Stimulated activated CD8-positive, alpha-beta memory T cell treated with anti-CD3 and anti-CD28 coated beads, Interleukin-4, amount 100 ng/mL, for 1 hour (primary cell): ENCODE measurements at places on chromosomes 6 and 20.
A peak's percentile ranks its signal among the peaks of the same experiment; 100 is the strongest.

DNA sequence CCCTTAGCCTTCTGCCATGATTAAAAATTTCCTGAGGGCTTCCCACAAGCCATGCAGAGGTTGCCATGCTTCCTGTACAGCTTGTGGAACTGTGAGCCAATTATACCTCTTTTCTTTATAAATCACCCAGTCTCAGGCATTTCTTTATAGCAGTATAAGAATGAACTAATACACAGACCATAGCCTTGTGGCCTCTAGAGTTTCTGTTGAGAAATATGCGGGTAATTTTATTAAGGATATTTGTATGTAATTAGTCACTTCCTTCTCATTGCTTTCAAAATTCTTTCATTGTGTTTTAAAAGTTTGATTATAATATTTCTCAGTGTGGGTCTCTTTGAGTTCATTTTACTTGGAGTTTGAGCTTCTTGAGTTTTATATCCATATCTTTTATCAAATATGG is 484.9 kb downstream of the COL12A1 start:
- no peak for DNase-seq

GRCh38 chr20:13349235-13349604 is 128.1 kb downstream of the ISM1 start:
- DNase-seq, result no peak

GRCh38 chr20:5840411-5841002 is 90.3 kb downstream of the SHLD1 start:
- DNase-seq, result no peak

DNA sequence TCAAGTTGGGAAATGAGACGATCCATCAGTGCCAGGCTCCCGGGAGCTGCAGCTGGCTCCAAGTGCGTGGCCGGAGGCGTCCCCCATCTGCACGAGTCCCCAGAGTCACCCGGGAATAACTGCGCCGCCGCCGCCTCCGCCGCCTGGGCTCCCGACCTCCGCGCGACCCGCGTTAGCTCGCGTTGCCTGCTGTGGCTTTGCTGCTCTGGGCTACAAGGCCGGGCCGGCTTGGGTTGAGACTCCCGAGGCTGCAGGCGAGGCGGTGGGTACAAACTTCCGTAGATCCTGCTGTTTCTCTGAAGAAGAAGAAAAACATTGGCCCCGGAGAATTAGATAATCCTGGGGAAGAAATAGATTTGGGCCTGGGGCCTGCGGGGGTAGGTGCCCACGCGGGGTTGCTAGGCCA is 7.4 kb upstream of the LAMP5 start:
- no peak for DNase-seq

DNA sequence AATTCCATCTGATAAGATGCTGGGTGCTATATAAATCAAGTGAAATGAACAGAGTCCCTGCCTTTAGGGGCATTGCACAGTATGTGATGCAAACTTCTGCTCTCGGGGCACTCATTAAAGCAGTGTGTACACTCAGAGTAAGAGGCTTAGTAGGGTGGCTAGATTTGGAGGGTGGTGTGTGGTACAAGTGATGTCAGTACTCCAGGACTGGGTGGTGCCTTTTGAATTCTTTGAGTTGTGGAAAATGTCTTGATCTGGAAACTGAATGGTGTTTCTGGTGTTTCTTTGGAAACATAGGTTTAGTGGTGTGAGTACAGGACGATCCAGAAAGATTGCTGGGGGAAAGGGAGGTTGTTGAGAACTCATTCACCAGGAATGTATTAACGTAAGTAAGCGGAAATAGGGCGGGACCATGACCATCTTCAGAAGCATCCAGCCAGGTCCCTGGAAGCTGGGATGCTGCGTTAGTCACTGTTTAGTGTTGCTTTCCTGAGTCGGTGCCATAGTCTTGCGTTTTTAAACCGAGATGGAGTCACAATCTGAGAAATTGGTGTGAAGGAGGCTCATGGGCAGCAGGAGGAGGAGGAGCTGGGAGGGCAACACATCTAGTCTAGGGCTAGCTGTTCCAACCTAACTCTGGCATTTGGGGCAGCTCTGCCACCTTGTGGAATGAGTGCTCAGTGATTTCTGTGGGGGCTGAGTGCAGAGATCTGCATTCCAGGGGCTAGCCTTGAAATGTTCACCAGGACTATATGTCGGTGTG is 70.3 kb downstream of the SCAND1 start:
- DNase-seq, result peak; percentile 5

GRCh38 chr6:41352396-41352795 is 17.0 kb downstream of the NCR2 start:
- DNase-seq, result no peak

GRCh38 chr6:111777357-111777756 is 95.9 kb downstream of the FYN start:
- no peak for DNase-seq

GRCh38 chr6:81126150-81126549 is 626.3 kb downstream of the TENT5A start:
- no peak for DNase-seq

DNA sequence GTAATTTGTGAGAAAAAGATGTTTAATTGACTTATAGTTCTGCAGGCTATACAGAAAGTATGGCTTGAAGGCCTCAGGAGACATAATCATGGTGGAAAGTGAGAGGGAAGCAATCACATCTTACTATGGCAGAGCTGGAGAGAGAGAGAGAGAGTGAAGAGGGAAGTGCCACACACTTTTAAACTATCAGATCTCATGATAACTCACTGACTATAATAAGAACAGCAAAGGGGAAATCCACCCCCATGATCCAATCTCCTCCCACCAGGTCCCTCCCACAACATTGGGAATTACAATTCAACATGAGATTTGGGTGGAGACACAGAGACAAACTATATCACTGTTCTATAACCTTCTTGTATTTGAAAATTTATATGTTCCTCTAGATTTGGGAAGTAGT is 117.2 kb upstream of the BMP5 start:
- DNase-seq, result no peak

DNA sequence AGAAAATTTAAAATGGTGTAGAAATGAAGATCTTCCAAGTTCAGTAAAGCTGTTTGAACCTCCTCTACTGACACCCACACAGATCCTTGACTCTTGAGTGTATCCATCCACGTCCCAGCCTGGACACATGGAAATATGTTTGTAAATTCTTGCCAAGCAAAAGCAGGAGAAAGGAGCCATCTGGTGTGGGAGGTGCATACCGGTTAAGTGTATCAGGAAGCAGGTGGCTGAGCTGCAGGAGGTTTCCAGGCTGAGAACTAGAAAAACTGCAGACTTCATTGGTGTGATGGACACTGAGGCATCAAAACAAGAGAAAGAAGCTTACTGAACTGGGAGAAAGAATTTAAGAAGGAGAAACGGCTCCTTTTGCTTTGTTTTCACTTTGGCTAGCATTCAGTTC is 229.9 kb upstream of the GRIK2 start:
- no peak for DNase-seq

DNA sequence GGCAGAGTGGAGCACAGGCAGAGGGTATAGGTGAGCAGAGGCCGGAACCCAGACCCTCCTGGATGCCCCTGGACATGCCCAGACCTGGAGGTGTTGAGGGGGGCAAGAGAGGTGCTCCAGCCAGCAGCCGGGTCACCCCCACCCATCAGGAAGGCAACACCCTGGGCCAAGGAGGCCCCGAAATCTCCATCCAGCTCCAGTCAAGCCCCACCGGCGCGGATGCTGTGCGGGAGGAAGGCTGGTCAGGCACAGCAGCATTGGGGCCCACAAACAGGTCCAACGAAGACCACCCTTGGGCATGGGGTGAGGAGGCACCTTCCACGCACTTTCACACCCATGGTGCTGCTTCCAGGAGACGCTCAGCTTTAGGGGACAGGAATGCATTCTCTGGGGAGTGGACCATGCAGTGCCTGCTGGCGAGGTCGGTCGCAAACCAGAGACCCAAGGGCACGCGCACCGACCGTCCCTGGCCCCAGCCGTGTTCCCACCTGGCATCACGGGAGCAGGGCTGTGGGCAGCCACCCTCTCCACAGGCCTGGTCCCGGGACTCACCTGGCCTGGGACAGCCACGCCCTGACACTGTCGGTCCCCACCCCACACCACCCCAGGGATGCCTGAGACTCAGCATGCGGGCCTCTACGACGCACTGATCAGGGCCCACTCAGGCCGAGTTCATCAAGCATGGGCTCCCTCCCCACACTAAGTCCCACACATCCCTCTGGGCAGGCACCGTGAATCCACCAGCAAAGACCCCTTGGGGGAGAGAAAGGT is 43.6 kb upstream of the ZBP1 start:
- no peak for DNase-seq

GRCh38 chr6:7725849-7726415 is at the start of gene BMP6:
Gene BMP6, plus strand, starts transcription at chr6:7726099. Its CDS starts 857 bp downstream, at chr6:7726956.
- DNase-seq, result no peak

DNA sequence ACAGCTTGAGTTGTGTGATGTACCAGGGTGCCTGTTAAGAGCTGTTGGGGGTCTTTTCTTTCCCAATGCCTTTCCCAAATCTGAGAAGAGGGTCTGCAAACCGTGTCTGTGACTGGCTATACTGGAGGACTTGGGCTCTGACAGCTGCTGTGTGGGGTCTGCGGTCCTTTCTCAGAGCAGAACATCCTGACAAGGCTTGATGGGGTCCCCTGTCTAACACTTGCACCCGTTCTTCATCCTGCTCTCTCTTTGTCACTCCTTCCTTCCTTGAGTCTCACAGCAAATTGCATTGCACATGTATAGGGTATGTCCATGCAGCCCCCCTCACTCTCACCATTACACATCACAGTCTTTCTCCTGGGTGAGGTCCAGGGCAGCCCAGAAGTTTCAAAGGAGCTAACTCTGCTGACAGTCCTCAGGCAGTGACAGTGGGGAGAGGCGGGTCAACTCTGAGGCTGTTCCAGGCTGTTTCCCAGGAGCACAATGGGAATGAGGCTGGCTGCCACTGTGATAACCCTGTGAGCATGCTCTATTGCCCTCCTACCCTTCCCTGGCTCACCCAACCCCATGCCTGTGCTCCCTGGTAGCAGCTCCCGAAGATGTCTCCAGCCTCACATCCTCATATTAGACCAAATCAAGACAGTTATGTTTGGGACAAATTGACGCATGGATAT is 163.2 kb upstream of the GGTLC1 start:
- no peak for DNase-seq
